Stimulated activated CD8-positive, alpha-beta memory T cell treated with anti-CD3 and anti-CD28 coated beads, Interleukin-4, amount 100 ng/mL, for 4 hours (primary cell): ENCODE measurements at places on chromosomes 3 and 15.

GRCh38 chr3:52495777-52496602 is 852 bp downstream of the STAB1 start:
- DNase-seq, result no peak

GRCh38 chr3:39327746-39328349 is 1.7 kb upstream of the CCR8 start:
- no peak for DNase-seq

GRCh38 chr3:127156338-127157050 is 36.4 kb upstream of the PRR23E start:
- no peak for DNase-seq

DNA sequence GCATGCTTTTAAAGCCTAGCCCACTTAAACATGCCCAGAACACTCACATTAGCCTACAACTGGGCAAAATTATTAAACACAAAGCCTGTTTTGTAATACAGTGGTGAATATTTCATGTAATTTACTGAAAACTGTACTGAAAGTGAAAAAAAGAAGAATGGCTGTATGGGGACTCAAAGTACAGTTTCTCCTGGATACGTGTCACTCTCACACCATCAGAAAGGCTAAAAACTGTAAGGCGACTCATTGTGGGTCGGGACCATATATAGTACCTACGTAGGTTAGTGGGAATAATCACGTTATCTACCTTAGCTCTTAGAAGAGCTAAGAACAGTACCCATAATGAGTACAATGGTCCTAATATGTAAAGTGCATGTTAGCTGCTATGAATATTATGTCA is 80.2 kb upstream of the SPATA12 start:
- no peak for DNase-seq

- no peak for DNase-seq
Measured at GRCh38 chr3:97720417-97720816, 44.1 kb upstream of the ARL6 start.

- DNase-seq, result no peak
Measured at GRCh38 chr15:80929689-80930088, 59.9 kb downstream of the MESD start.

GRCh38 chr3:16173283-16174025 is 1.0 kb upstream of the GALNT15 start:
- no peak for DNase-seq

DNA sequence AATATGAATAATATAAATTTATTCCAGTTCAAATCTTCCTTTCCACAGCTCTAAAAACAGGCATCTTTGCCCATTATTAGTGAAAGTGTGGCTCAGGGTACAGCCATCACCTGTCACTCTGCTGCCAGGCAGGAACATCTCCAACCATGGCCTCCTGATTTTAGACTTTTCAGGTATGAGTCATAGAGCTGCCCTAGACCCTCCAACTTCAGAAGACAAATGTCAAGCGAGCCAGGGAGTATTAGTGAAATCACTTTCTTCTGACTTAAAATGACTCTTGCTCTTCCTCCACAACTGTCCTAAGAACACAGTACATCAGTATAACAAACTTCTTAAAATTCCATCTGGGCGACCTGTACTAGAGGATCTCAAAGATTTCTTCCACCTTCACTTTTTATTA is 78.1 kb upstream of the AKAP13 start:
- DNase-seq, result no peak

- DNase-seq, result no peak
Measured at GRCh38 chr3:165669504-165669903, 167.7 kb downstream of the BCHE start.

DNA sequence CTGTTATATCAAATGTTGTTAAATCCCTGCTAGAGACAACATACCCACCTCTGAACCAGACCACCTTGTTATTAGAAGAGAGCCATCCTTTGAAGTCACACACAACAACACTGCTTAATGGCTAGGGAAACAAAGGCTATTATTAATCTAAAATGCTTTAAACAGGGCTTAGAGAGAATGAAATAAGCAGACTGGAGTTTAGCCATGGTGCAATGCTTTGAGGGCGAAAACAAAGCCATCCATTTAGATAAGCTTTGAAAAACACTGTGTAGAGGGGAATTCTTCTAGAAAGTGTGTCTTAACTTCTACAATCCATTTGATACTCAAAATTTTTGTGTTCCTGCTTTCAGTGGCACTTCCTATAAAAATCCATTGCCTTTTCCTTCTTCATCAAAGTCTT is 148.6 kb downstream of the IL5RA start:
- no peak for DNase-seq

DNA sequence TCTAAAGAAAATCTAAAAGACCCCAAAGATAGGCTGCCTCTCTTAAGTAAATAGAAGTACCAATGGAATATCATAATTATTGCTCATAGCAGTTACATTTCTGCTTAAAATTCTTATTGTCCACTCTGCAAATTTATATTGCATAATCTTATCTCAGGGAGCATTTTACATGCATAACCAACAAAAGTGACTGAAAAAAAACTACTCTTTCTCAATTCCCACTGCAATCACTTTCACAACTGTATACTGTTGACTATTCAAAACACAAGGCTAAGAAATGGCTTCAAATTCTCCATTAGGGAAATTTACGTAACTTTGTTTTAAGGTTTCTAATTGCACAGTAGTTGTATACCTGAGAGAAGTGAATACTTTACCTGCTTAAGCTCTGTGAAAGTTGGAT is 56.3 kb downstream of the HMG20A start:
- no peak for DNase-seq

DNA sequence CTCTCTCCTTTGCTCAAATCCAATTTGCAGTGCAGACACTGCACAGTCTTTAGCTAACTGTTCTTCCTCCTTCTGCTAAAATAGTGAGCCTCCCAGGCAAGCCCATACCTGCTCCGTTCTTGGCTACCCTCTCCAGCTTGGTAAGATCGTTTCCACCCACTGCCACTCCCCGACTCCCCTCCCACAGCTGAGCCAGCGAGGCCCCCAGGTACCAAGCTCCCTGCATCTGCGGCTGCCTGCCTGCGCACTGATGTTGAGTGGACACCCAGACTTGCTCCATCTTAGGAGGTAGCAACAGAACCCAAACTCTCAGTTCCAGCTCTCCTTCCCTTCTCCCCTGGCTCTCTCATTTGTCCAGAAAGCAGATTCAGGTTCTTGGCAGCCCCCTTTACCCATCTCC is 7.9 kb upstream of the TNK2 start:
- DNase-seq, result no peak

DNA sequence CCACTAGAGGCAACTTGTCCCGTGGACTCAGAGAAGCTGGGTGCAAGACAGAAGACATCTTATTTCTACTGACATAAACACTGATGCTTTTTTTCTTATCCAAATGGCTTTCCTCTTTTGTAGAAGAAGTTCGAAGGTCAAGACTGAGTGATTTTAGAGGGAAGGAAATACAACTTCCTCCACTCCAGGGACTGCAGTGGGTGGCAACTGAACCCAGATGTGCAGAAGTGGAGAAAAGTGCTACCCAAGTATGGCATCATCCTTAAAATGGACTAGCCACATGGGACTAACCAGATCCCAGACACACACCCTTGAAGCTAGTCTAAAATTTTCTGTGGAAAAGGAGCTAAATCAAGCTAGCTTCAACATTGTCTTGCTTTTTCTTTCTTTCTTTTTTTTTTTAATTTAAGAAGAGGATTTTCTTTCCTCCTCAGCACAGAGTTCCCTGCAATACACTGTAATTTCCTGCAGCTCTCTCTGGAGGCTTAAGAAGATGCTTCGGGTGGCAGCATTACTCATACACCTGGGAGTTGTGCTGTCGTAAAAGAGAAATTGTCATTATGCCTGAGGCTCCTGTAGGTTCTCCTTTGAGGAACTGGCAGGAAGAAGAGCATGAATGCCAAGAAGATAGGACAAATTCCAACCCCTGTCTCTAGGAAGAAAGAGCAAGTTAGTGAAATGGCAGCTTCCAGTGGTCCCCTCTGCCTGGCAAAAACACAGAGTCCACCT is 3.8 kb upstream of the FRMD4B start:
- DNase-seq, result no peak

- no peak for DNase-seq
Measured at GRCh38 chr3:11818033-11818432, 28.7 kb downstream of the TAMM41 start.

GRCh38 chr3:178112134-178112533 is 424.1 kb upstream of the KCNMB2 start:
- no peak for DNase-seq

DNA sequence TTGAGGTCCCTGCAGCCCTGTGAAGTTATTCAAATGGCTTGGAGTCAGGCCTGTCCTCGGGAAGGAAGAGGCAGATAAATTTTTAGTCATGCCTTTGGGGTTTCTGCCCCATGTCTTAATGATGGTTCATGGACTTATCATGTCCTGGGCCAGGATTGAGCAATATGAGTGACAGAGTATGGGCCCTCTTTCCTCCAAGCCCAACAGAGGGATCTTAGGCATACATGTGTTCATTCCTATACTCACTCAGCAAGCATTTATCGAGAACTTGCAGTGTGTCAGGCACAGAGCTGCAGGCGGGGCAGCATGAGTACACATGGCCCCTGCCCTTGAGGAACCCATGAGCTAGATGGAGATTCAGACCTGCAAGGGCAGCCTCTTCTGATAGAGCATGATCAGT is 6.2 kb downstream of the ESYT3 start:
- no peak for DNase-seq

- DNase-seq, result no peak
Measured at GRCh38 chr3:171797265-171797679, 13.0 kb downstream of the PLD1 start.

DNA sequence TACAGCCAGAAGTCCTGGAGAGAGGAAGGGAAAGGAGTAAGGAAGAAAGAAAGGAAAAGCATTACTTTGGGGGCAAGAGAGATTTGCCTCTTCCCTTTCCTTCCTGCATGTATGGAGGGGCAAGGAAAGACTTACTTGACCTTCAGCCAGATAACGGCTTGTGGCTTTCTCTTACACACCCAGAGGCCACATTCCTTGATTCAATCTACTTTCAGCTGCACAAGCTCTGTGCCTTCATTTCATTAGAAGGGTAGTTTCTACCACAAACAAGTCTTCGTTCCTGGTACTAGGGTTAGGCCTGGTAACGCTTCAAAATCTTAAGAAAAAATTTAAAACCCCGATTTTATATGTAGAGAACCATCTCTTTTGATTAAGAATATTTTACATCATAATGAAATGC is 835.9 kb downstream of the TUSC7 start:
- no peak for DNase-seq

- no peak for DNase-seq
Measured at GRCh38 chr15:28955160-28955992, 69.6 kb downstream of the APBA2 start.

- DNase-seq, result no peak
Measured at GRCh38 chr3:55235416-55235815, 251.7 kb downstream of the WNT5A start.

- no peak for DNase-seq
Measured at GRCh38 chr15:59688423-59688781, 718 bp downstream of the BNIP2 start.

DNA sequence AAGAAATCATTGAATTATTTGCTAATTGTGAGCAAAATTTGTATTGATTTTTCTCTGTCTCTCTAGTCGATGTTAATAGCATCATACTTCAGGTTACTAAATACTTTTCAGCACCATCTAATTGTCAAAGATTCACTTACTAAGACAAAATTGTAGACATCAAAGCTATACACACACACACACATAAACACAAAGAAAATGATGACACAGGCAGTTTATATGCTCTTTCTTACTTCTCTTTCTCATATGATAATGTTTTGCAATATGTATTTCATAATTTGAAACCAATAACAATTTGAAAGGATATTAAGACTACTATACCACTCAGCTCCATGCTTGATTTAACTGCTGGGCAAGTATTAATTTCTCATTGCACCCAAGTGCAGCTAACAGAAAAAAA is 406.2 kb downstream of the ROBO2 start:
- DNase-seq, result no peak

GRCh38 chr3:141797819-141798447 is 34.7 kb downstream of the GRK7 start:
- no peak for DNase-seq

DNA sequence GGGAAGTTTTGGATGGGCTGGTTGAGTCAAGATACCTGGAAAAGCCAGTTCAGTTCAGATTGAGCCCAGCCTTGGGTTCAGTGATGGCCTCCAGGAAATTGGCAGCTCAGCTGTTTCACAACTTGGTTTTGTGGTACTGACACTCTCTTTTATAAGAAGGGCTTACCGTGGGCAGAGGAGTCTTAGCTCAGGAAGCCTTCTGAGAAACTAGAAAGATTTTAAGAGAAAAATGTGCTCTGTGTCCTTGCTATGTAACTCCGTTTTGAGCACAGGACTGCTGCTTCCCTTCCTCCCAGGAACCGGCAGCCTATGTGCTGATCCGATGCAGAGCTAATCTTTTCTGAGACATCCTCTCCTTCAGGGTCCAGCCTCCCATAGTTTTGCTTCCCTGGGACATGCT is 46.6 kb upstream of the RASGRP1 start:
- DNase-seq, result peak; percentile 9
